ENCODE measurements at places on chromosomes 16 and 17.

- DNase-seq = no peak
Observed at GRCh38 chr17:21394265-21394664, 18.1 kb downstream of the KCNJ12 start.

GRCh38 chr17:72351884-72352346 lies 231.1 kb downstream of the SOX9 start:
- no peak for DNase-seq

GRCh38 chr17:8894673-8895578 lies 27.5 kb upstream of the PIK3R6 start:
- DNase-seq = peak; percentile 14

GRCh38 chr16:23842137-23842600 lies 6.4 kb downstream of the PRKCB start:
- DNase-seq = no peak

DNA sequence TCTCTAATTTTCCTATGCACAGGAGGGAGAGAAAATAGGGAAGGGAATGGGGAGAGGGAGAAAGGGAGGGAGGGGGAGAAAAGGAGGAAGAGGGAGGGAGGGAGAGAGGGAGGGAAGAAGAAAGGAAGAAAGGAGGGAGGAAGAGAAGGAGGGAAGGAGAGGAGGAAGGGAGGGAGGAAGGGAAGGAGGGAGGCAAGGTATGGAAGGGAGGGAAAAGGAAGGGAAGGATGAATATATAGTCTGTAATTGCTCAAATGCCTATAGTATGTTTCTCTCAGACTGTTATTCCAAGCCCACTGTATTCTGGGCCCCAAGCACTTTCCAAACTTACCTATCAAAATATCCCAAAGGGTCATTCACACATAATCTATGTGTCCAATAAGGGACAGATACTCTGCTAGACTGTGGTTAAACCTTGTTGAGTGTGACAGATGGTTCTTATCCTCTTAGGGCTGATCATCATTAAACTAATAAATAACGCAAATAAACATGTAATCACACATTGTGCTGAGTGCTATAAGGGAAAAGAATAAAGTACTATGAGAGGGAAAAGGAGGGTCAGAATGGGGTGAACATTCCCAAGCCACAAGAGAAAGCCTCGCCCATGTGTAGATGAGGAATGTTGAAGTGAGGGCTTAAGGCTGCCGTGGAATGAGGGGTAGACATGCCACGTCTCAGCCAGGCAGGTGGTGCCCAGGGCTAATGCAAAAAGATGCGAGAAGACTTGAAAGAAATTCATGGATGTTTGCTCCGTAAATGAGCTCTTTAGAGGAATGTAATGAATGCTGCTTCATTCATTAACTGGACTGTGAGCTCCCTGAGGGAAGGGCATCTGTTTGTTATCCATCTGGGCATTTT lies 30.6 kb downstream of the ASIC2 start:
- DNase-seq = no peak

DNA sequence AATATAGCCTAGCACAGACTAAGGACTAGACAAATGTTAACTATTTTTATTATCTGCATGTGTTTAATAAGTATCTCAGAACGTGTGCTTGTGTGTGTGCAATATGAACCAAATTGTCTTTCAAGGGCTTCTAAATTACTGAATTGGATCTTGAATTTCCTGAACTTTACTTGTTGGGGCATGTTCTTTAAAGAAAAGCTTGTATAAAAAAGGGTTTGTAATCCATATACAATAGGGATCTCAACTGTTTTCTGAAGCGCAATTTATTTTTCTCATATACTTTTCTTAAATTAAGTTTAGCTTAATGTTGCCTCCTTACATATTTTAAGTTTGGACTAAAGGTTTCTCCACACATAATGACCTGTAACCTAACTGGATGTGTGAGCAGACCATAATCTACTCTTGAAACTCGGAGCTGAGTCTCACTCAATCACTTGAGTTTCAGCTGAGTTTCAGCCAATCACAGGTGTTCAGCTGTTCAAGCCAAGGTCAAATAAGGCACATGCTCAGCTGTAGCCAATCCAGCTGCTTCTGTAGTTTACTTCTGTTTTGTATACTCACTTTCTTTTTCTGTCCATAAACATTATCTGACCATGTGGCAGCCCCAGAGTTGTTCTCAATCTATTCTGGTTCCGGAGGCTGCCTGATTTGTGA lies 72.3 kb downstream of the CDK5R1 start:
- no peak for DNase-seq

DNA sequence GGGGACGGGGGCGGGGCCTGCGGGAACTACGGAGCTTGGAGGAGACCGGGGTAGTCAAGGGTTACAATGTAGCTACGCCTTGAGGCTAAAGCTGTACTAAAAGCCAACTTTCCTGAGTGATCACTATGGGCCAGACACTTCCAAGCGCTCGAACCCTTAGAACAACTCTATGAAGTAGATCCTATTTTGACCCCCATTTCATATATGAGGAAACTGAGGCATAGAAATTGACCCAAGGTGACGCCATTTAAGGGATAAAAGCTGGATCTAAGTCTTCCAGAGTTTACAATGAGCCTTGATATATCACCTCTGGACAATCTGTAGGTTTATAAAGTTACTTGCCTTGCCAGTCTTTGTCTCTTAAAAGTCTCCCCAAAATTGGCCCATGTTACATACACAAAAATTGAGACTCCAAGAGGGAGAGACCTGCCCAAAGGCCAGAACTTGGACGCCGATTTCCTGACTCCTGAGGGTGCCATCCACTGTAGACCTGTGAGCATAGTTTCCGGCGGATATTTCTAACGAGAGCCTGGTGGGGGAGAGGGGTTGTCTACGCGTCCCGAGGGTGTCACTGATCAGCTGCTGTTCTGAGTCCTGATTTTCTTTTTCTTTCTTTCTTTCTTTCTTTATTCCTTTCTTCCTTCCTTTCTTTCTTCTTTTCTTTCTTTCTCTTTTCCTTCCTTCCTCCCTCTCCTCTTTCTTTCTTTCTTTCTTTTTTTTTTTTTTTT lies 555 bp upstream of the NCBP3 start:
- no peak for DNase-seq

GRCh38 chr17:28758411-28759121 lies 14.8 kb downstream of the TRAF4 start:
- DNase-seq = no peak

DNA sequence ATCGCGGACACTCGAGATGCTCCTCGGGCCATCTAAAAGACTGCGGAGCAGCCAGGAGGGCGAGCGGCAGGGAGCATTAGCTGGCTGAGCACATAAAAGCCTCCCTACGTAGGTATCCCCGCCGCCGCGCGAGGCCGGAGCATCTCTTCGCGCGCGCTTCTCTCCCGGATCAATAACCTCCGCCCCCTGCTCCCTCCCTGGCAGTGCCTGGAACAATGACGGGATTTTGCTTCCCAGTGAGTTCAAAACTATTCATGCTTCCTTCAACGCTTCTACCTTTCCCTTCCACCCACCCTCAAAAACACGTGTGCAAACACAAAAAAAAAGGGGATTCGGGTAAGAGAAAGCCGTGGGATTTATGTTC lies 984 bp downstream of the CENPV start:
- DNase-seq = no peak

DNA sequence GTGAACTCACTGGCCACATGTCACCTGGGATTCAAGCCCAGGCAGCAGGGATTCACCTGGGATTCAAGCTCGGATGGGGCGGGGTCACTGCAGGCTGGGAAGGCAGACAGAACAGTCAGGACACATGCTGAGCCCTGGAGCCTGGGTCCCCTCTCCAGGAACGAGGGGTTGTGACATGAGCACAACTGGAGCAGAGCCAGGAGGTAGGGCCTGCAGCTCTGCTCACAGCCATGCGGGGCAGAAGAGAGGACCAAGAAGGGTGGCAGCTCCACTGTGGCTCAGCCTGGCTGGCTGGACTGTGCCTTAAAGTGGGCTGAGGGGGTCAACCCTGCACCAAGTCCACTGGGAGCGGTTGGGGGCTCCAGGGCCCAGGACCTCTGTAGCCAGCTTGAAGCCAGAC lies 150.1 kb downstream of the RAB11FIP4 start:
- DNase-seq = no peak

- DNase-seq = no peak
Observed at GRCh38 chr17:50527155-50527762, 5.3 kb upstream of the EPN3 start.

DNA sequence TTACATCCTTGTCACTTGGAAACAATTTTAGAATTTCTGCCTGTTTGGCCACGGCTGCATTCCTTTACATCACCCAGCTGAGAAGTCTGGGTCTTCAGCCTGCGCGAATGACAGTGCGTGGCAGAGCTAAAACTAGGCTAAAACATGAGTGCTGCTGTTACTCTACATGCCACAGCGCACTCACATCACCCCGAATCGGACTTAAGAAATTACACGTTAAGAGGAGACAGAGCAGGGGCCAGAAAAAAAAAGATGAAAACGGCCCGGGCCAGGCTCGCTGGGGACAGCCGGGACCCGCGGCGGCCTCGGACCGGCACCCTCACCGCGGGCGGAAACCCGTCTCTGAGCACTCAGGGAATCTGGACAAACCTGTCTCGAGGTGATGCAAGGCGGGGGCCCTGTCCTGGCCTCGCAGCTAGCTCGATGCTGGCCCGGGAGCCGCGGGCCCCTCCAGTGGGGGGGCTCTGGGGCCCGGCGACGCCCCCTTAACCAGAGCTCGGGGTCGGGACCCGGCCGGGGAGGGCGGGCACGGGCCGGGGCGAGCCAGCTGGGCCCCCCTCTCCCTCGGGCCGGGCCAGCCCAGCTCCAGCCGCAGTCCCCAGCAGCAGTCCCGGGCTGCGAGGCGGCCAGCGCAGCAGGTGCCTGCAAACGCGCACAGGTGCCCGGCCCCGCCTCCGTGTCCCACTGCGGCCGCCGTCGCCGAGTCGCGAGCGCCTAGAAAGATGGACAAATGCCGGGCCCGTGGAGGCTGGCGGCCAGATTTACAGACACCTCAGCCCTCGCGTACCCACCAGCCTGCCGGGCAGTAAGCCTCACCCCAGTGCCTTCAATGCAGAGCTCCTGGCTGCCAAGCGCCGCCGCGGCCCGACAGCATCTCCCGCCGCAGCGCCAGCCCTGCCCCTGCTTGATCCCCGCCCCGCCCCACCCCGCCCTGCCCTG lies at the start of gene AKTIP:
TSS of gene AKTIP (minus strand) at position 879 of the 939 bp plus-strand sequence. CDS start 2,950 bp downstream, outside the sequence.
- peak; percentile 78 for DNase-seq

DNA sequence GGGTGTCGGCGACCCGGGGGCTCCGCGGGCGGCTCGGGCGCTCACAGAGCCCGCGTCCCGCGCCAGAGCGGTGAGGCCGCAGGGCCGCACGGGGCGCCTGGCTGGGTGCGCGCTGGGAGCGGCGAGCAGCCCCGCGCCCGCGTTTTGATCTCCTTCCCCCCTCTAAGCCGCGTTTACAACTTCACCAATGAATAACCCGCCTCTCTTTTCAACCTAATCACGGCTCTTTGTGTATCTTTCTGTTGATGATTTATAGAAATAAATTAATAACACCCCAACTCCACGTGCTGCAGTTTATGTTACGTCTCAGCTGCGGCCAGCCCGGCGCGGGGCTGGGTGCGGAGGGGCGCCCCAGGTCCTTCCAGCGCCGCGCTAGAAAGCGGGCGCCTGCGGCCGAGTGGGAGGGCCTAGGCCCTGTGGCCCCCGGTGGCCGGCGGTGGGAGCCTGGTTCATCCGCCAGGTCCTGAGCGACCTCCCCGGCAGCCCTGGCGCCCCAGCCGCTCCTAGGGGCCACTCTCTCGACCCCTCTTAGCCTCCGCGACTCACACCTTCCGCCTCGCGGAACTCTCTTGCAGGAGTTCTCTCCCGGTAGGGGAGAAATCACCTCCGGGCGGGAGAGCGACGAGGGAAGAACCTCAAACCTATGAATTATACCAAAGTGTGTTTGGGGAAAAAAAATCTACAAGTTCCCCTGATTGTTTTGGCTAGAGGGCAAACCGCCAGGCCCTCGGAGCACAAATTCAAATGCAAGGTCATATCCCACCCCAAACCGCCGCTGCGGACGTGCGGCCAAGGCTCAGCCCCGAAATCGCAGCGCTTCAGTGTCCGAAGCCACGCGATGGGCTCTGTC lies 1.9 kb downstream of the HNF1B start:
- DNase-seq = no peak

DNA sequence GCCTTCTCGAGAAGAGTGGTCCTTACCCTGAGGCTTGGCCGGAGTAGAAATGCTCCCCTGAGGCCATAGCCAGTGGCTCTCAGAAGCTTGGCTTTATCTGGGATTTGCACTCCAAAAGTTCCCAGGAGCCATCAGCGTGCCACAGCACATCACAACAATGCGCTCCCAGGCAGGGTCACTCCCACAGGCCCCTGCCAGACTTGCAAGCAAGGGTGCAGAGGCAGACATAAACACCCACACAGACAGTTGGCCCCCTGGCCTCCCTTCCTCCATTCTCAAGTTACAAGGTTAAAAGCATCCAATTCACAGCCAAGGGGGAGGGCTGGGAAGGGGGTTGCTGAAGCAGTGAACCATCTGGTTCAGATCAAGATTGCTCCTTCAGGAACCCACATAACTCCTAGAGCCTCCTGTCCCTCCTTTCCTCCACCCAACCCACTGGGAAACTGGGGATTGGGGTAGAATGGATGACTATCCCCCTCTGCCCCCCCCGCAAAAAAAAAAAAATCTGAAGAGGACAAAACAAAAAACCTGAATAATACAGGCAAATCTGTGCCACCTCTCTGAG lies 1.8 kb downstream of the ST3GAL2 start:
- DNase-seq = no peak

DNA sequence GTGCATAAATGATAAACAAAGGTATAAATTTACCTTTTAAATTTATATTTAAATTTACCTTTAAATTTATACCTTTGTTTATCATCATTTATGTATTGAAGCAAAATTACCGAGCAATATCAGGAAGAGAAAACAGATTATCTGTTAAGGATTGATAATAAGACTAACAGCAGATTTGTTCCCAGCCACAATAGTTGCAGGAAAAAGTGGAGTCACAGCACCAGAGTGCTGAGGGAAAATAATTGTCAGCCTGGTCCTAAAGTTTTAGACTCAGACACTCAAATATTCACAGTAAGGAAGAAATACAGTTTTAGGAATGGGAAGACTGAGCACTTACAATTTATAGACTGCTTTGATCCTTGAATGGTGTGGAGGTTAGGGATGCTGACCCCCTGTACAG lies 117.2 kb downstream of the MAP2K4 start:
- no peak for DNase-seq

GRCh38 chr17:55773671-55774070 lies 22.8 kb downstream of the PCTP start:
- DNase-seq = no peak

GRCh38 chr17:68432086-68432864 lies 25.0 kb downstream of the WIPI1 start:
- no peak for DNase-seq

DNA sequence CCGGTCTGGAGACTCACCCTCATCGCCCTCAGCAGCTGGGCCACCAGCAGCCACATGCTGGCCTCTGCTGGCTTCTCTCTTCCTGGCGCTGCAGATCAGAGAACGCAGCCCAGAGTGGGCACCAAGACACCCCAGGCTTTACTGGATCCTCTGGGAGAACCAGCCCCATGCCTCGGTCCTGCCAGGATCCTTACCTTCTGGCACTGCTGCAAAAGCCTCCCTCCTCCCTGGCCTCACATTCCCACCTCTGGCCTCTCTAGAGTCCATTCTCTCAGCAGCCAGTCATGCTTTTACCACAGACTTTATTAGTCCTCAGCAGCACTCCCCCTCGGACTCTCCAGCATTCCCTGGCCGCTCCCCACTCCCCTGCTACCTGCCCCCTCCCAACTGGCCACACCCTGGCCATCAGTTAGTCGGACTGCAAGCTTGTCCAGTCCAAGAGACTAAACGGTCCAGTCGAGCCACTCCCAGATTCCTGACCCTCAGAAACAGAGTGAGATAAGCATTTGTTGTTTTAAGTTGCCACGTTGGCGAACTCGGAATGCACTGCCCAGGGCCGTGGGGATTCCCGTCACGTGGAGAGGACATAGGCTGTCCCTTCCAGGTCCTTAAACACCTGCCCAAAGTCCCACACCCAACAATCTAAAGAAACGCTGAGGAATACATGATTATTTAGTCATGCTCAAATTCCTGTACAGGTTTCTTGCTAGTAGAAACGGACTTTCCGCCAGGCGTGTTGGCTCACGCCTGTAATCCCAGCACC lies 5.9 kb upstream of the SPG7 start:
- DNase-seq = no peak
